Natural killer cell treated with Interleukin-12 subunit alpha and Interleukin-12 subunit beta and Interleukin-15 and Interleukin-18, amount 100 ng/mL, for 72 hours (primary cell): ENCODE measurements at places on chromosomes 11 and 22. TPM values are rescaled to one million over a fixed set of nuclear protein-coding genes. Genes with fewer than 3 reads are reported as not detected.

CRYAB gene
- total RNA-seq: not detected

CLMP gene
- not detected for total RNA-seq

JHY gene
- 0.59 TPM for total RNA-seq

SCO2 gene
- total RNA-seq: 13.1 TPM

SMC1B gene
- total RNA-seq: 0.14 TPM

TRIM48 gene
- total RNA-seq: not detected

PPP2R5B gene
- 32.6 TPM for total RNA-seq

GAB4 gene
- not detected for total RNA-seq

DNA sequence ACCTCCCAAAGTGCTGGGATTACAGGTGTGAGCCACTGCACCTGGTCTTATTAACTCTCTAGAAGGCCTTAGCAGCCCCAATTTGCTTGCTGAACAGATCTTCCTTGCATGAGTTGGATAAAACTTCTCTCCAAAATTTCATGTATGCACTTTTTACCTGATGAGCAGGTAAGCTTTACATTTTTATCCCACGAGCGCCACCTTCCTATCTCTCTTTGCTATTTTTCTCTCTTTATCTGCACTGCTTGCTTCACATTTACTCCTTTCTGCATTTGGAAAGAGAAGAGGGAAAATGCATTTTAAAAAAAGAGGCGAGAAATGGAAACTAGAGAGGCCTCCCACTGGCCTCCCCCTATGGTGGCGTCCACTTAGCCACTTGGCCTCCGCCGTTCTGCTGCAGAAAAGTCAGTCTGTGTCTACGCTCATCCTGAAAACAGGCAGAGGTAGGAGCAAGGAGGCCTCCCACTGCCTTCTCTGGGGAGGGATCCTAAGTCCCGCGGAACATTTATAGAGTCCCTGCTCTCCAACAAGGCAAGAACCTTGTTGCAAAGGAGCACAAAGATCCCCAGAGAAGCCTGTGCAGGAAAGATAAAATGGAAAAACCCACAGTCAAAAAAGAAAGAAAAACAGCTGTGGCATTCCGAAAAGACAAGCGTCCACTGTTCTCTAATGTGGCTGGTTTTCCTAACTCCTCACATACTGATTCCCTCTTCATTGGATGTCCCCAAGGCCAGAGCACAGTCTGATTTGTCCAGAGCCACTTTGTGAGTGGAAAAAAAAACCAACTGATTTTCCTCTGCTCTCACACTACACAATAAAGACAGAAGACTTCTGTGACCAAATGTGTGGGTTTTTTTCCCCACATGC, 62.2 kb upstream of the INCENP start:
- no peak for DNase-seq

- DNase-seq: no peak
Measured at GRCh38 chr22:45550891-45551290, 48.2 kb downstream of the FBLN1 start.

DNA sequence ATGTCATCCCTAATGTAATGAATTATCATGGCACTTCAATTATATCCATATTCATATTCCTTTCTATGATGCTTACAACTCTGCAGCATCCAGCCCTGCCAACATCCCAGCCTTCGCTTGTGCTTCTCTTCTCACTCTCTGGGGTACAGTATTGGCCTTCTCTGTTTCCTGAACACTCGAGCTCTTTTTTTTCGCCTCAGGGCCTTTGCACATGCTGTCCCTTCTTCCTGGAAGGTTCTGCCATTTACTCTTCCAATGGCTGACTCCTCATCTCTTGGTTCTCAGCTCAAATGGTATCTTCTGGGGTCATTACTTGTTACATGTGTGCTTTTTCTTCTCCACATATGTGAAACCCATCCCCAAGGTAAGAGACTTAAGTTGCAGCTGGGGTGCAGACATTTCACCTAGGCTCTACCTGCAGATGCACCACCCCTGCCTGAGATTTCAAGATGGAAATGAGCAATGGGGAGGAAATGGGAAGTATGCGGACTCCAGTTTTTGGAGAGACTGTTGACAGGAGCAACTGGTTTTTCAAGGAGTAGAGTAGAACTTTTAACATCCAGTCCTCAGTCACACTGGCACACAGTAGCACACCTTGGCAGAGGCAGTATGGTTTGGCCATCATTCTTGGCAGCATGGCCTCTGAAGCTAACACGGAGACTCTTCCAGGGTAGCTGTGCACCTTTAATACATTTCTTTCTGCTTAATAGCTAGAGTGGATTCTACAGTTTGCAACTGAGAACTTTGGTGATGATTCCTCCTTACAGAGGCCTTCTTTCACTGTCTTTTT, 42.4 kb upstream of the DMC1 start:
- no peak for DNase-seq

GRCh38 chr22:26660961-26661578, 3.7 kb downstream of the MIAT start:
- DNase-seq: no peak

GRCh38 chr22:31625661-31626426, 36.2 kb downstream of the PISD start:
- DNase-seq: no peak

DNA sequence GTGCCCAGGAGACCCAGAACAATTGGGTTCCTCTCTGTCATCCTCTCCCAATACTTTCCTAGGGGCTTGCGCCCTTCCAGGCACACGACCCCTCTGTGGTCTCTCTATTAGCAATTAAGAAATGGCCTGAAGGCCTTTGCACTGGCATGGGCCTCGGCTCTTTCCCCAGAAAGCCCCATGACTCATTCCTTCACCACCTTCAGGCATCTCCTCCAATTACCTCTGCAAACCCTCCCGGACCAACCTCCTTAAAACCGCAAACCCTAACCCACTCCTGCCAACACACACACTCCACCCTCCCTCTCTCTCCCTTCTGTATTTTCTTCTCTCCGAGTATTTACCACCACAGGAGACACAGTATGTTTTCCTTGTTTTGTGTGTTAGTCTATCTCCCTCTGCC, 36.7 kb downstream of the LARGE1 start:
- DNase-seq: no peak

GRCh38 chr11:134037046-134037908, 31.6 kb upstream of the JAM3 start:
- peak; percentile 70 for DNase-seq

DNA sequence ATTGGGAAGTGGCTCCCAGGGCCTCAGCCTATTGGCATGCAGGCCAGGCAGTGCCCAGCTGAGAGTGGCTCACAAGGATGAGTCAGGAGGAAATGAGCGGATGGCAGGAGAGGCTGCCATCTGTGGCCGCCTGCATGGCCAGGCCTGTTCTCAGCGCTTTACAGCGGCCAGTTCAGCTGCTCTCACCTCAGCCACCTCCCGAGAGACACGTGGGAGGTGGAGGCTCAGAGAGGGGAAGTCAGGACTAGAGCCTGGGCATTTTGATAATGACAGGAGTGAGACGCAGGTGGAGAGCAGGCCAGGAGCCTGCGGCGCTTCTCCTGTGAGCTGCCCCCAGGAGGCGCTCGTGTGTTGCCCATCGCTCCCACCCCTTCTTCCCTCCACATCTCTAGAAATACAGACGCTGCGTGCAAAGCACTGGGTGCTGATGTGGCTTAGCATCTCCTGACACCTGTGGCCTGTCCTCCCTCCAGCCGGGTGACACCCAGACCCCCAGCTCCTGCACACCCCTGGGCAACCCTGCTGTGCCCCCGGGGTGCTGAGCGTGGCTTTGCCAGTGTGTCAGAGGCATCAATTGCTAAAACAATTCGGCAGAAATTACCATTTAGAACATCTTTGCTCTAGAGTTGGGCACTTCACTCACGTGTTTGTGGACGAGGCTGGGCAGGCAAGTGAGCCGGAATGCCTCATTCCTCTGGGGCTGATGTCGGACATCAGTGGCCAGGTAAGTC, 21.4 kb upstream of the PANX2 start:
- DNase-seq: peak; percentile 73

DNA sequence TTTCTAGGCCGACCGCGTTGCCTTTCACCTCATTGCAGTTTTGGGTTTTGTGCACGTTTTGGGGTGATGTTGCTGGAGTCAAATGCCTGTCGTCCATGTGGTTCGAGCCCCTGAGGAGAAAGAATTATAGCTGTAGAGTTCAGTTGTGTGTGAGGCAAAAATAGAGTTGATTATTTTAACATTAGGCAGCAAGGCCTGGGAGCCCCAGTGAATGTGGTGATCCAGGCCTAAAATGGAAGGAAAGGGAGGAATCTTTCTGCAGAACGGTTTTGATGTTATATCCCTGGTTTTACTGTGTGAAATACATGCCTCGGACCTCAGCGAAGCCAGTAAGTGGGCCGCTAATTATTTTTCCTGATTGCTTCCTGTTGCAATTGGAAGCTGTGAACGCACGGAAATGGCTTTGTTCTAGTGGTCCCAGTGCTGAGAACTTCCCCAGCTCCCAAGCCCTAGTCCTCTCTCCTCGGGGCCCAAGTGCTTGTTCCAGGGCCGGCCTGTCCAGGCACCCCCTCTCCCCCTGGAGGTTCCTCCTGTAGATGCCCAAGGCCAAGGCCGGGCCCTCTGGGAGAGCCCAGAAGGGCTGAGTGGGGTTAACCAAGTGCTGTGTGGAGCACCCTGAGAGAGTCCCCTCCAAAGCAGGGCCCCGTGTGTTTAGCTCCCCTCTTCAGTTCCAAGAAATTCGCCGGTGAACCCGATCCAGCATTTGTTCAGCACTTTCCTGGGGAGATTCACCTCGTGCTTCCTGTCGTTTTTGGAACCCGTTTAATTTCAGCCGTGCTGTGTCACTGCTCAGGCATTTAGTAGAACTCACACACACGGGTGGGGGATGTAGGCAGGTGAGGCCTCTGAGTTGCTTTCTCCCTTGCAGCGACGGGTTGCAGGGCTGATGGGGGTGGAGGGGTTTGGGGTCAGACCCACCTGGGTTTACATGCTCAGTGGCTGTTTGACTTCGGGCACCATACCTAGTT, 2.1 kb downstream of the LRP5 start:
- DNase-seq: no peak

DNA sequence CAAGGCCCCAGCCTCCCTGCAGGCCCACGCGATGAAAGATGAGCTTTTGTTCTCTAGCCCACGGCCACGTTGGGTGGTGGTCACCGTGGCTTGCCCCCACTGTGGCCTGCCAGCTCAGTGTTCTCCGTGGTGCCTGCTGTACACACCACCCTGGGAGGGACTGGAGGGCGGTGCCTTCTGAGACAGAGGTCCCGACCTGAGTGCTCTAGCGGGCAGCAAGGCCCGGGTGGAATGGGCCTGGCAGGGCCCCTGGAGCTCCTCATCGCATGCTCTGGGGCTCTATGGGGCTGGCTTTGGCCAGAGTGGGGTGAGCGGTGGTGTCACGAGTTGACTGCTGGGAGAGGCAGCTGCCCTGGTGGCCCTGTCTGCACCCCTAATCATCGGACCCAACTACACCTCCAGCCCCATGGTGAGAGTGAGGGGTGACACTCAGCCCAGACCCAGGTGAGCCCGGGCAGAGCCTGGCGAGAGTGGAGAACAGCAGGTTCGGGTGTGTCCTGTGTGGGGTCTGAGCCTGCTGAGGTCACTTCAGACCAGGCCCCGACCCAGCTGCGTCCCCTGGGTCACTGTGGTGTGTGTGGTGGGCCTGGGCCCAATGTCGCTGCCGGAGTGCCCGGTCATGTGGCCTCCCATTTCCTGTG, 541.9 kb downstream of the TBC1D22A start:
- no peak for DNase-seq

- DNase-seq: no peak
Measured at GRCh38 chr11:132472411-132473172, 1059.7 kb downstream of the OPCML start.

DNA sequence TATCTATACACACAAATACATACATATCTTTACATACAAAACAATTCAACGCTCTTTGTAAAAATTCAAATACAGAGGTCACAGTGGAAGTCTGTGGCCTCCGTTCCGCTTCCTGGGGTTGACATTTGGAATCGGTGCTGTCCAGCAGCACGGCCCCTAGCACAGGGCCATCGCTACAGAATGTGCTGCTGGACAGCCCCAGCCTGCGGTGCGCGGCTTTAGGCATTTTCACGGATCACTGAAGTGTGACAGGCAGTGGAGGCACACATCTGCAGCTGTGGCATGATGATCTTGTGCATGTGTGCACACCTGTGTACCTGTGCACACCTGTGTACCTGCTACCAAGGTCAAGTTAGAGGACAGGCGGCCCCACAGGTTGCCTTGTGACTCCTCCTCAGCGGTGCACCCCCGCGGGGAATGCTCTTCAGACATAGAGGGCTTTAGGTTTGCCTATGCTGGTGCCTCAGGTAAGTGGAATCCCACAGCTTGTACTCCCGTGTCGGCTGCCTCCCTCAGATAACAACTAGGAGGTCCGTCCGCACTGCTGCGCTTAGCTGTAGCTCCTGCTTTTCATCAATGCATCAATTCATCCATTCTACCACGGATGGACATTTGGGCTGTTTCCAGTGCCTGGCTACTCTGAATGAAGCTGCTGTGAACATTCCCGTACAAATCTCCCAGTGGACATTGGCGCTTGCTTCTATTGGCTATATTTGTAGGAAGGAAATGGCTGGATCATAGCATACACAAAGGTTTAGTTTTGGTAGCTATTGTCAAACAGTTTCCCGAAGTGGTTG, 29.9 kb downstream of the GAL start:
- DNase-seq: no peak

DNA sequence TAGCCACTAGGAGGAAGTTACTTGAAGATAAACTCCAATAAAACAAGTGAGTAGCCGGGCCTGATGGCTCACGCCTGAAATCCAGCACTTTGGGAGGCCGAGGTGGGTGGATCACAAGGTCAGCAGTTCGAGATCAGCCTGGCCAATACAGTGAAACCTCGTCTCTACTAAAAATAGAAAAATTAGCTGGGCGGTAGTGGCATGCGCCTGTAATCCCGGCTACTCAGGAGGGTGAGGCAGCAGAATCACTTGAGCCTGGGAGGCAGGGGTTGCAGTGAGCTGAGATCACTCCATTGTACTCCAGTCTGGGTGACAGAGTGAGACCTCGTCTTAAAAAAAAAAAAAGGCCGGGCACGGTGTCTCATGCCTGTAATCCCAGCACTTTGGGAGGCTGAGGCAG, 34.0 kb upstream of the CLPB start:
- no peak for DNase-seq

- DNase-seq: no peak
Measured at GRCh38 chr22:42871146-42872050, 14.3 kb upstream of the ARFGAP3 start.

DNA sequence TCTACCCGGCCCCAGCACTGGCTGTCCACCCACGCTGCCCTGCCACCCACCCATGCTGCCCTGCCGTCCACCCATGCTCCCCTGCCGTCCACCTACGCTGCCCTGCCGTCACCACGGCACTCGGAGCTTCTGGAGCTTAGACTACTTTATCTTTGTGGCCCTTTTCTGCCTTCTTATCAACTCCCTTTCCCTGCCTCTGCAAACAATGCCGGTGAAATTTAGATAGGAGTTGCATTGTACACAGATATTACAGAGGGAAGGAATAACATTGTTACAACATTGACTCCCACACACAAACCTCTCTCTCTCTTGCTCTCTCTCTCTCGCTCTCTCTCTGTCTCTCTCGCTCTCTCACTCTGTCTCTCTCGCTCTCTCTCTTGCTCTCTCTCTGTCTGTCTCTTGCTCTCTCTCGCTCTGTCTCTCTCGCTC, 33.7 kb upstream of the BRSK2 start:
- DNase-seq: no peak

GRCh38 chr22:41146573-41146972, 54.2 kb downstream of the EP300 start:
- DNase-seq: no peak

GRCh38 chr11:134686460-134687061, 274.5 kb upstream of the B3GAT1 start:
- DNase-seq: no peak
